ENCODE measurements at places on chromosomes 13 and 19. TPM values are rescaled to one million over a fixed set of nuclear protein-coding genes. Genes with fewer than 3 reads are reported as not detected.

CRB3 gene
- 38.1 TPM for total RNA-seq

KLK12 gene
- not detected for total RNA-seq

ZNF763 gene
- 5.7 TPM for total RNA-seq

KLK1 gene
- total RNA-seq, result 0.76 TPM

NOVA2 gene
- total RNA-seq, result 6.4 TPM

LILRA5 gene
- 4.2 TPM for total RNA-seq

B3GNT3 gene
- total RNA-seq, result 2.1 TPM

CNMD gene
- not detected for total RNA-seq

FLT3LG gene
- total RNA-seq, result 10.1 TPM

CNN1 gene
- 37.0 TPM for total RNA-seq

SIRT6 gene
- 21.9 TPM for total RNA-seq

DAND5 gene
- total RNA-seq, result not detected

HSPBP1 gene
- total RNA-seq, result 23.8 TPM

LRP3 gene
- total RNA-seq, result 33.5 TPM

NCCRP1 gene
- total RNA-seq, result not detected

DCLK1 gene
- total RNA-seq, result 20.5 TPM

MATK gene
- 9.1 TPM for total RNA-seq

FUT1 gene
- 6.0 TPM for total RNA-seq
